ENCODE measurements at places on chromosomes 11 and 22. TPM values are rescaled to one million over a fixed set of nuclear protein-coding genes. Genes with fewer than 3 reads are reported as not detected.

TMEM191C gene
- total RNA-seq, result 4.0 TPM

- no peaks in the 10 kb centered on the region for H3K27me3 ChIP-seq
- no peak overlapping the region for H3K4me3 ChIP-seq
- DNase-seq, result peak; percentile 62
- H3K4me1 ChIP-seq, result peaks cover 12% of the 10 kb centered on the region
- H3K36me3 ChIP-seq, result no peaks in the 10 kb centered on the region
Measured at GRCh38 chr11:69152733-69153421, 2.9 kb upstream of the SMIM38 start.

- DNase-seq, result no peak
- no peaks in the 10 kb centered on the region for H3K27me3 ChIP-seq
- H3K36me3 ChIP-seq, result no peaks in the 10 kb centered on the region
- H3K27ac ChIP-seq, result no peak overlapping the region
- no peak overlapping the region for H3K4me3 ChIP-seq
- H3K4me1 ChIP-seq, result no peaks in the 10 kb centered on the region
Measured at GRCh38 chr22:38122616-38123015, 12.1 kb upstream of the BAIAP2L2 start.

GRCh38 chr22:40853961-40854360 is 2.5 kb downstream of the ST13 start:
- peaks cover 41% of the 10 kb centered on the region for H3K4me1 ChIP-seq
- H3K36me3 ChIP-seq, result peaks cover 19% of the 10 kb centered on the region
- no peaks in the 10 kb centered on the region for H3K27me3 ChIP-seq
- H3K27ac ChIP-seq, result no peak overlapping the region
- no peak for DNase-seq

All from upper lobe of right lung (tissue), 1 donor.